Astrocyte of the spinal cord (primary cell): ENCODE measurements at places on chromosomes 3 and 15.

DNA sequence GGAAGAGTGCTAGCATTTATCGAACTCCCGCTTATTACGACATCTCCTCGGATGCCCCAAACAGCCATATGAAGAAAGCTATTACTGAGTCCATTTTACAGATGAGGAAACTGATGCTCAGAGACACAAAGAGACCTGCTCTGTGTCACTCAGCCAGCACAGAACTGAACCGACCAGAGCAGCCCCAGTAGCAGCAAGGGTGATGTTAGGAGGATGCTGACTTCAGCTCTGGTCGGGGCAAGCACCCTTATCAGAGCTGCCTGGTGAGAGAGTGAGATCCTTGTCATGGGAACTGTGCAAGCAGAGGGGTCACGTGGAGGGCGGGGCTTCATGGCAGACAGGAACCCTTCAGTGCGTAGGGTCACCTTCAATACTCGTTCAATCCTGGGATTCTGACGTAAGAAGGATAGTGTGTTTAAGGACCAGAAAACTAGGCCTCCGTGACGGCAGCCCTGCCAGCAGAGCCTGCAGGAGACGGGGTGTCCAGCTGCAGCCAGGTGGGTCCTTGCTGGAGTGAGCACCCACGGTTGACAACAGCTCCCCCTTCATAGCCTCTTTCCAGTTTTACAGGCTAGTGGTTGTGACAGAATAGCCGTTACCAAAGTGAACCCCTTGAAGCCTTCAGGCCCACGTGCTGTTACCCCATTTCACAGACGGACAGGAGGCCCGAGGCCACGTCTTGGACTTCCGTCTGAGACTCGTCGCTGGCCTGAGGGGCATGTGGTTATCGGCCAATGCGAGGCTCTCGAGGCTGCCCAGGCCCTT is 12.0 kb upstream of the IQSEC1 start:
- no peak for DNase-seq

- peak; percentile 68 for DNase-seq
Observed at GRCh38 chr3:32399030-32399620, 7.5 kb downstream of the CMTM7 start.

GRCh38 chr3:95923496-95924210 is 890.7 kb upstream of the EPHA6 start:
- peak; percentile 97 for DNase-seq

GRCh38 chr3:55368366-55368765 is 118.7 kb downstream of the WNT5A start:
- no peak for DNase-seq

DNA sequence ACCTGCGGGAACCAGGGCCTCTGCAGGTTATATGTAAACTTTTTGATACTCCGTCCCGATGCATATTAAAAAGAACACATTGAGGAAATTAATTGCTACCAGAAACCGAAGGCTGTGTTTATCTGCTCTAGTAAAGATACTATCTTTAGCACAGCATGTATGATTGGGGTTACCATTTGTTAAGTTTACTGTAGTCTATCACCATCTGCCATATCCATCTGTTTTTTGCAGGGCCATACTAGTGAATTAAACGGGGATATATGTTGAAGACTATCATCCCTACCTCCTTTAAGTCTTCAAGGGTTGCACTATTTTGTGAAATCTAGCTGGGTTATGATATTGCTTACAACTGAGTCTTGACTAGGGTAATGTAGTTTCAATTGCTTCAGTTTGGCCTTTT is 597.0 kb downstream of the SQOR start:
- no peak for DNase-seq
